Thoracic aorta (tissue), 2 donors: ENCODE measurements at places on chromosomes 13 and 19.
A peak's percentile ranks its signal among the peaks of the same experiment; 100 is the strongest.

GRCh38 chr19:29547361-29547960 lies 21.7 kb downstream of the VSTM2B start:
- H3K27me3 ChIP-seq, result no peaks in the 10 kb centered on the region
- H3K4me3 ChIP-seq, result no peak overlapping the region
- no peaks in the 10 kb centered on the region for H3K4me1 ChIP-seq

DNA sequence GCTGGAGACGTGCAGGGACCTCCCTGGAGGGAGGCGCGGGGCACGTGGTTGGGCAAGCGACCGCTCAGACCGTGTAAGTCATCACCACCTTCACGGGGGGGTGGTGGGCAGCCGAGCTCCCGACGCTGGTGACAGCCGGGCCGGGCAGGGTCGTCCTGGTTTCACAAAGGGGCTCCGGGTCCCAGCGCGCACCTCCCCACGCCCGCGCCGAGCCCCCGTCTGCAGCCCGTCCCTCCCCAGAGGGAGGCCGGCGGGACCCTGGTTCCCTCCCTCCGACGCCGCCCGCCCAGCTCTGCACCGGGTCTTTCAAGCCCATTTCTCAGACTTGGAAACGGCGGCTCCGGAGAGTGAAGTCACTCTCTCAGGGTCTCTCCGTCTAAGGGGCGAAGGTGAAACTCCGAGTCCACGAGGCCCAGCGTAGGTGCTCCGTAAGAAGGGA lies 729 bp upstream of the ARID3A start:
- DNase-seq, result no peak
- no peaks in the 10 kb centered on the region for H3K36me3 ChIP-seq
- H3K27ac ChIP-seq, result peak overlapping the region; percentile 31
- peaks cover 11% of the 10 kb centered on the region for H3K4me1 ChIP-seq

DNA sequence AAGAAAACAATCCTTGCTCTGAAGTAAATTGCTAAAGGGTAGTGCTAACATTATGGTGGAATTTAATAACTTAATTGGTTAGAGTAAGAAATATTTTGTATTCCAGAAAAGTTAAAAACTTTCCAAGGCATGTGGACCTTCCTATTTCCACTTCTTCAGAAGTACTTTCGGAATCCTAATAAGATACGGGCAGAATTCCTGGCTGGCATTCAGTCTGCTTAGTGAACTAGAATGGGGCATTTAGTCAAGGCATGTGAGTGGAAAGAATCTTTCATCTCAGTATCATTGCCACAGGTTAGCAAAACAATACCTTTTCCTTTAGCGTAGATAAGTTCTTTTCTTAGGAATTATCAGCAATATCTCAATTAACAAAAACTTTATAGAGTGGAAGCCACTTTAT lies 85.1 kb downstream of the TNFRSF19 start:
- H3K4me1 ChIP-seq, result no peaks in the 10 kb centered on the region
- H3K27me3 ChIP-seq, result no peaks in the 10 kb centered on the region
- H3K27ac ChIP-seq, result no peak overlapping the region
- no peak overlapping the region for H3K4me3 ChIP-seq

- H3K4me1 ChIP-seq, result peaks cover 15% of the 10 kb centered on the region
- no peaks in the 10 kb centered on the region for H3K27me3 ChIP-seq
- no peak overlapping the region for H3K27ac ChIP-seq
- H3K36me3 ChIP-seq, result no peaks in the 10 kb centered on the region
- H3K4me3 ChIP-seq, result no peak overlapping the region
These were observed 2.4 kb downstream of the THAP8 start for GRCh38 chr19:36051637-36052036.

DNA sequence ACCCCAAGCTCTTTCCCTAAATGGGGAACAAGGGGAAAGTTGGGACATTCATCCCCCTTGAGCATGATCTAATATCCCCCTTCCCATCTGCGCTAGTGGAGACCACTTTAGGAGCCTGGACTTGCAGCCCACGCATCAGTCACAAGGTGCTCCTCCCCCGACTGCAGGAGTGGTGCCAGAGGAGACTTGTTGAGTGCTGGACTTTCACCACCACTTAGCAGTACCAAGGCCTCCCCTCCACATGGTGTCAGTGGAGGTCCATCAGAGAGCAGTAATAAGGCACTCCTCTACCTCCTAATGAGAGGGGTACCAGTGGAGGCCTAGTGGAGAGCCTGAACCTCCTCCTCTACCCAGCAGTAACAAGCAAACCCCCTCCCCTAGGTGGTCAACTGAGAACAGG lies 22.5 kb downstream of the CAB39L start:
- H3K36me3 ChIP-seq, result no peaks in the 10 kb centered on the region
- no peak for DNase-seq
- H3K4me3 ChIP-seq, result no peak overlapping the region

GRCh38 chr13:105365831-105366230 lies 1169.6 kb downstream of the EFNB2 start:
- no peaks in the 10 kb centered on the region for H3K36me3 ChIP-seq
- no peak overlapping the region for H3K4me3 ChIP-seq
- H3K27ac ChIP-seq, result no peak overlapping the region
- H3K4me1 ChIP-seq, result no peaks in the 10 kb centered on the region
- no peak for DNase-seq

DNA sequence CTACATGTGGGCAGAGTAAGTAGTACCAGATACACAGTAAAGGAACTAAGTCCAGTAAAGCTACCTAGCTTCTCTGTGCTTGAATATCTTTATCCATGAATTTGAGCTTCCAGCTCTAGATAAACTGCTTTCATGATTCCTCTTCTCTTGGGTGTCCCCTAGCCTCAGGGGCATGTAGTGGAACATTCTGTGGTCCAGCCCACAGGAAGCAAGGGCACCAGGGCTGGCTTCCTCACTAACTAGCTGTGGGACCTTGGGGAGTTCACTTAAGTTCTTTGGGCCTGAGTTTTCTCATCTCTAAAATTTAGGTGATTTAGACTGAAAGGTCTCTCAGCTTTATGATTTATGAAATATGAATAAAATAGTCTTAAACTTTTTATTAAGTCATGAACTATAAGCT lies 185.7 kb downstream of the KATNAL1 start:
- DNase-seq, result no peak
- H3K4me3 ChIP-seq, result no peak overlapping the region
- no peaks in the 10 kb centered on the region for H3K36me3 ChIP-seq
- H3K27me3 ChIP-seq, result no peaks in the 10 kb centered on the region
- no peak overlapping the region for H3K27ac ChIP-seq

DNA sequence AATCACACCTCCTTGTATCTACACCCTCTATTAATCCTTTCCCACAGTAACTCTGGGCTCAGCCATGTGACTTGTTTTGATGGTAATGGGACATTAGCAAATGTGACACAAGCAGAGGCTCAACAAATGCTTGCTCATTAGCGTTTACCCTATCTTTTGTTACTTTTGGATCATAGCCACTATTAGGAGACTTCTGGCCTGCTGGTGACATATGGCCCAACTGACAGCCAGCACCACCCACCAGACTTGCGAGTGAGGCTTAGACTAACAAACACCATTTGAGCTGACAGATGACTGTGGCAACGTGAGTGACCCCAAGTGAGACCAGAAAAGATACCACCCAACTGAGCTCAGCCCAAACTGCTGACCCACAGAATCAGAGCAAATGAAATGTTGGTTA lies 154.1 kb downstream of the OLFM4 start:
- H3K27me3 ChIP-seq, result no peaks in the 10 kb centered on the region
- no peaks in the 10 kb centered on the region for H3K36me3 ChIP-seq
- H3K4me3 ChIP-seq, result no peak overlapping the region

GRCh38 chr13:98261165-98261702 lies 84.2 kb upstream of the RNF113B start:
- H3K27ac ChIP-seq, result no peak overlapping the region
- H3K27me3 ChIP-seq, result no peaks in the 10 kb centered on the region
- no peak for DNase-seq

GRCh38 chr13:99873832-99874430 lies 97.6 kb downstream of the ZIC5 start:
- H3K4me3 ChIP-seq, result no peak overlapping the region
- no peak for DNase-seq
- H3K27ac ChIP-seq, result no peak overlapping the region

DNA sequence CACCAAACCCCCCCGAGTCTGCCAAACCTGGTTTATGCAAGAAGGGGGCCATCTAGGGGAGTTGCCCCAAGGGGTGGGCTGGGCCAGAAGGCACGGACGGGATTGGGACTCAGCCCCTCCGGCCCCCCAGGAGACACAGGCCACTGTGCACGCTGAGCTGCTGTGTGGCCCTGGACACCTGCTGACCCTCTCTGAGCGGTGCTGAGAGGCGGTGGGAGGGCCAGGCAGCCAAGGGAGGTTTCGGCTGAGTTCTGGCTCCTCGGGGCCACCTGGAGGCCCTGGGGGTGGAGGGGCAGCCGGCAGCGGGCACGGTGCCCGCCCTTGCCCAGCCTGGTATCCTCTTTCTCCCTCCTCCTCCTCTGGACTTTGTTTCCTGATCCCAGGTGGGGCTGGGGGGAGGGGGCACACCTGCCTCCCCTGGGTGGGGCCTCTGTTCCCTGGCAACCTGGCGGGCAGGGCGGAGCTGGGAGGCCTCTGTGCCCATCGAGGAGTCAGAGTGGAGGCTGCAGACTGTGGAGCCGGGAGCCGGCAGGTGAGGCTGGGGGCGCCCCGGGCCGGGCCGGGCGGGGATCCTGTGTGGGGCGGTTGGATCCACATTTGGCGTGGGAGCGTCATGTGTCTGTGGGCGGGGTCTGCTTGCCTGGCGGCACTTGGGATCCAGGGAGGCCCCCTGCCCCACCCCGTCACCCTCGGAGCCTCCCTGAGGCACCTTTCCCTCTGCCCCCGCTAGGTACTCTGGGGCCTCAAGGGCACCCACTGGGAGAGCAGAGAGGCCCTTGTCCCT lies at the start of gene MISP:
Gene MISP, plus strand, starts transcription at position 473 of the 784 bp plus-strand sequence. CDS start 5,835 bp downstream, outside the sequence.
- H3K4me1 ChIP-seq, result no peaks in the 10 kb centered on the region
- H3K27me3 ChIP-seq, result no peaks in the 10 kb centered on the region

GRCh38 chr19:55626350-55626749 lies 2.0 kb upstream of the ZNF784 start:
- no peaks in the 10 kb centered on the region for H3K27me3 ChIP-seq
- no peak for DNase-seq
- no peaks in the 10 kb centered on the region for H3K4me1 ChIP-seq
- no peak overlapping the region for H3K4me3 ChIP-seq

- no peaks in the 10 kb centered on the region for H3K36me3 ChIP-seq
- no peaks in the 10 kb centered on the region for H3K27me3 ChIP-seq
- H3K27ac ChIP-seq, result no peak overlapping the region
- H3K4me1 ChIP-seq, result no peaks in the 10 kb centered on the region
- DNase-seq, result no peak
These were observed 77.8 kb downstream of the TEX29 start for GRCh38 chr13:111398196-111398595.

- H3K27ac ChIP-seq, result peak overlapping the region; percentile 87
- no peaks in the 10 kb centered on the region for H3K36me3 ChIP-seq
- peaks cover 11% of the 10 kb centered on the region for H3K4me1 ChIP-seq
- DNase-seq, result no peak
- H3K27me3 ChIP-seq, result no peaks in the 10 kb centered on the region
- peak overlapping the region; percentile 43 for H3K4me3 ChIP-seq
These were observed 475.4 kb upstream of the ARGLU1 start for GRCh38 chr13:107043021-107043956.

DNA sequence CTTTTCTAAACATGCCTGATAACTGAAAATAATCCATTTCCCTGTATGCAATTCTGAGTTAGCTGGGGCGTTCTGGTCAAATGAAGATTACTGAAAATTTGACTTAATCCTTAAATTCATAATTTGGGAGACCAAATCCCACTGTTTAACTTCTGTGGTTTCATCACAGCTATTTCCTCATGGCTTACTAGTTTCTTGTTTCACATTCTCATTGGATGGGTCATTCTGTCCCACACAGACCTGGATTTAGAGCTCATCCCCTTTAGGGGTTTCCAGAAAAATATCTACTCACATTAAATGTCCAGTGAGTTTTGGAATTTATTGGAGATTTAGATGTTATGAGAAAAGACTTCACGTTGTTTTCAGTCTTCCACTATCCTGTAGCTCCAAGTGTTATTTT lies 709.3 kb upstream of the KLHL1 start:
- no peaks in the 10 kb centered on the region for H3K36me3 ChIP-seq
- no peak for DNase-seq
- no peak overlapping the region for H3K27ac ChIP-seq
- no peaks in the 10 kb centered on the region for H3K4me1 ChIP-seq
- no peak overlapping the region for H3K4me3 ChIP-seq

GRCh38 chr19:9808855-9809824 lies 9.7 kb downstream of the FBXL12 start:
- H3K27ac ChIP-seq, result no peak overlapping the region
- no peak overlapping the region for H3K4me3 ChIP-seq
- no peaks in the 10 kb centered on the region for H3K4me1 ChIP-seq
- no peaks in the 10 kb centered on the region for H3K27me3 ChIP-seq
- DNase-seq, result no peak

- H3K27ac ChIP-seq, result no peak within 1 kb of the TSS
- H3K27me3 ChIP-seq, result no peaks in the 10 kb centered on the region
- H3K36me3 ChIP-seq, result no peaks in the 10 kb centered on the region
- H3K4me3 ChIP-seq, result peak within 1 kb of the TSS; percentile 23
These were observed at the start of gene ZNF729 for GRCh38 chr19:22286151-22286810. Gene ZNF729, plus strand, starts transcription at chr19:22286441. Its CDS starts 85 bp downstream, at chr19:22286526.

GRCh38 chr13:114225610-114226009 lies 9.1 kb upstream of the CDC16 start:
- no peak for DNase-seq
- H3K27me3 ChIP-seq, result no peaks in the 10 kb centered on the region
- H3K36me3 ChIP-seq, result no peaks in the 10 kb centered on the region
- H3K27ac ChIP-seq, result no peak overlapping the region

DNA sequence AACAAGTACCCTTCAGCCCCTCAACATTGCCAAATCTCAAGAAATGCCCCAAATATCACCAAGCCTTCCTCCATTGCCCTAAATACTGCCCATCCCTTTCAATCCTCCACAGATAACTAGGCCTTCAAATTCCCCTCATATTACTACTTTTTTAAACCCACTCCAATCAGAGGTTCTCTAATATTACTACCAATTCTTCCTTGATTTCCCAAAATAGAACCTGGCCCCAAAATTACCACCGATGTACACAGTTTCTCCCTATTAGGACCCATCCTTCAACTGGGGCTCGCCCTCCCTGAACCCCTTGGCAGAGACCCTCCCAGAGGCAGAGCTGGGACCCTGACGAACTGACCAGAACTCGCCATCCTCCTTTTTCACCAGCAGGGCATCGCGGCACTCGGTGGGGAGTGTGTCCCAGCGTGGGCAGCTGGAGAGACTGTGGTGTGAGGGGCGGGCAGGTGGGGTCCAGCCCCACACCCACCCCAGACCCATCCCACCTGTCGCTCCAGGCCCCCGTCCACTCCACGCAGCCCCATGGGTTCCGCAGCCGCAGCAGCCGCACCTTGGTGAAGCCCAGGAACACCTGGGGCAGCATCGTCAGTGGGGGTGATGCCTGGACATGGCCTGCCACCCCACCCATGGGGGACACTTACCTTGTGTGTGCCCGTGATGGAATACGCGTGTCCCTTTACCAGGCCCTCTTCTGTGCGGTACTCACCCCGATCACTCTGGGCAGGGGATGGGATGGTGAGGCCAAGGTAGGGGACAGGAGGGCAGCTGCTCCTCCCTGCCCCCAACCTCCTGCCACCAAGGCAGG lies 6.1 kb downstream of the CAPN12 start:
- no peaks in the 10 kb centered on the region for H3K27me3 ChIP-seq
- DNase-seq, result no peak
- H3K36me3 ChIP-seq, result no peaks in the 10 kb centered on the region
- no peak overlapping the region for H3K4me3 ChIP-seq
- peaks cover 16% of the 10 kb centered on the region for H3K4me1 ChIP-seq
- H3K27ac ChIP-seq, result no peak overlapping the region

- no peak overlapping the region for H3K27ac ChIP-seq
- H3K36me3 ChIP-seq, result no peaks in the 10 kb centered on the region
- no peaks in the 10 kb centered on the region for H3K27me3 ChIP-seq
- no peak for DNase-seq
- peaks cover 15% of the 10 kb centered on the region for H3K4me1 ChIP-seq
These were observed 39.7 kb upstream of the RNF113B start for GRCh38 chr13:98216711-98217285.
